Stimulated activated CD8-positive, alpha-beta memory T cell treated with anti-CD3 and anti-CD28 coated beads, Interleukin-12 subunit alpha, Interleukin-12 subunit beta, amount 100 ng/mL, for 1 hour (primary cell): ENCODE measurements at places on chromosomes 11 and 22.

DNA sequence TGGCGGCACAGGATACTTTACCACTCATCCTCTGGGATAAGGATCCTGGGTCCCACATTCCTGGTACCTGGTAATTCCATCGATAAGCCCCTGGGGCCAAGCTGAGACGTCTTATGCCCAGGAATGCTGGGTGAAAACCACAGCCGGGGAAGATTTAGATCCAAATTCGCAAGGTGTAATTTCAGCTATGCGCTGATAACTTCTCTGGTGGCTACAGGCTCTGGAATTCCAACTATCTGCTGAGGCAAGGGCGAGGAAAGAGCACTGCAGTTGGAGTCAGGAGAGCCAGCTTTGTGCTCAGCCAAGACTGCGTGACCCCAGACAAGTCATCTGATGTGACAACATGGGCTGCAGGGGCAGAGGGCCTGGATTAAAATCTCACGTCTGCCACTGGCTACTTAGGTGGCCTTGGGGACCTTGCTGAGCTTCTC lies 9.9 kb upstream of the MYEOV start:
- DNase-seq = no peak

DNA sequence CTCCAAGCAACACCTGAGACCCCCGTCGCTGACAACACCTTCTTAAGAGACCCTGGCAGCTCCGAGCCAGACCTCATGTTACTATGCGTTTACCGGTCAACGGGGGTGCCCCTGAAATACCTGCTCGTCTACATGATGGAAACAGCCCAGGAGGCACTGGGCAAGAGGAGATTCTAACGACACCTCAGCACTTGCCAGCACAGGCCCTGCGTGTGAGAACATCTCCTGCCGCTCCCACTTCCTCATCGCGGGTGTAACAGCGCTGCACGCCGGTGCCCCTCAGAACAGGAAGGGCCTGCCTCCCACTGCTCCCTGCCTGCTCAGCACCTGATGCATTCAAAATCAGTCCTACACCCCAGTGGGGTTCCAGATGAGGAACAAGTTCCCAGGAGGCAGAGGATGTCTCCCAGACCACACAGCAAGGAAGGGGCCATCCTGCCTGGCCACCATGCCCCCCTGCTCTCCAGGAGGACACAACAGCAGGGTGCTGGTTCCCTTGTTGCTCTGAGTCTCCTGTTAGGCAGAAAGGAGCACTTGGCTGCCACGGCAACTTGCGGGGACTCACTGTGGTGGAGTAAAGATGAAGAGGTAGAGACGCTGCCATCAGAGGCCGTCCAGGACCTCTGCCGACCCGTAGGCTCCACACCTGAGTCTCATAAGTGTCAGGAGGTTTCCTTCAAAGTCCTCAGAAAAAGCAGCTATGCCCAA lies 2.1 kb downstream of the TOLLIP start:
- DNase-seq = no peak

GRCh38 chr11:71988050-71988449 lies 10.7 kb upstream of the IL18BP start:
- DNase-seq = no peak

DNA sequence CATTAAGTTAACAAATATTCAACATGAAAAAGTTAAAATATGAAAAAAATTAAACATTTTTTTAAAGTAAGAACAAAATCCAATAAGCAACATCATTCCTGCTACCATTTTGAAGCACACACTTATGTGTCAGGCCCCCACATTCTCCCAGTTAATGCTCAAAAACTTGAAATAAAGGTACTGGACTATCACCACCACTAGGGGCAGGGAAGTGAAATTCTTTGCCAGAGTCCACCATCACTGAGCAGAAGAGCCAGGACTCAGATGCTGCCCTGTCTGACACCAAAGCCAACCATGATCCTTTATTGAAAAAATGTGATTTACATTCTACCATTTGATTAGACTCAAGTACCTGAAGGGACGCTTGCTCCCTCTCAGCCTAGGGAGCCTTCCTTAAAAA lies 39.1 kb downstream of the PITPNB start:
- DNase-seq = no peak

GRCh38 chr22:26789951-26790350 lies 132.6 kb downstream of the MIAT start:
- no peak for DNase-seq

- DNase-seq = no peak
Measured at GRCh38 chr11:27718346-27718862, 18.1 kb upstream of the BDNF start.

- DNase-seq = no peak
Measured at GRCh38 chr11:33256813-33257159, 395 bp upstream of the HIPK3 start.

- DNase-seq = peak; percentile 64
Measured at GRCh38 chr11:75384438-75385080, 14.8 kb upstream of the RPS3 start.

DNA sequence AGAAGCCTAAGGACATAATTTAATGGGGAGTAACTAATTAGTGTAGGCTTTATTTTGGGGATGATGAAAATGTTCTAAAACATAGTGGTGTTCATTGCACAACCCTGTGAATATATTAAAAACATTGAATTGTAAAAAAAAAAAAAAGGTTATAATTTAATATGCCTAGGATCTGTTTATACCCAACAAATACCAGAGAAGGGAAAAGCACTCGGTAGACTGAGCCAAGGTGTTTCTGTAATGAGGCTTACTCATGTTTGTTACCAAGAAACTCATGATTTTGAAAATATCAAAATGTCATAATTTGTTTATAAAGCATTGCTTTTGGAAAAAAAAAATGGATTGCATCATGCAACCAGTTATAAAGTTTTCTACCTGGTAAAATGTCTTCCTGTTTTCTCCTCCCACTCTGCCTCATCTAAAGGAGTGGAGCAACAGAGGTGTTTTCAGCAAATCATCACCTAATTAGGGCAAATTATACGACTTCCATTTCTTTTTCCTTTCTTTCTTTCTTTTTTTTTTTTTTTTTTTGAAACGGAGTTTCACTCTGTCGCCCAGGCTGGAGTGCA lies 14.2 kb upstream of the EIF3M start:
- DNase-seq = no peak

- DNase-seq = no peak
Measured at GRCh38 chr11:10604340-10604748, 35.9 kb upstream of the LYVE1 start.

GRCh38 chr22:49749885-49750510 lies 77.7 kb downstream of the BRD1 start:
- DNase-seq = no peak

DNA sequence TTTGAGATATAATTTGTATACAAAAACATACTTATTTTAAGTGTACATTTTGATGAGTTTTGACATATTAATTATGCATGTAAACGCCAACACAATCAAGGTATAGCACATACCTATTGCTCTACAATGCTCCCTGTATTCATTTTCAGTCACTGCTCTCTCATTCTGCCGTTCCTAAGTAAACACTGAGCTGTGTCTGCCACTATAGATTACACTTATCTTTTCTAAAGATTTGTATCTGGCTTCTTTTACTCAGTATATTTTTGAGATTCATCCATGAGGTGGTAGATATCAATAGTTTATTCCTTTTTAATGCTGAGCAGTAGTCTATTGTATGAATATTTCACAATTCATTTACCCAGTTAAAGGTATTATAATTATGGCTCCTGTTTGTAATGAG lies 25.4 kb upstream of the BACE1-AS start:
- DNase-seq = no peak

DNA sequence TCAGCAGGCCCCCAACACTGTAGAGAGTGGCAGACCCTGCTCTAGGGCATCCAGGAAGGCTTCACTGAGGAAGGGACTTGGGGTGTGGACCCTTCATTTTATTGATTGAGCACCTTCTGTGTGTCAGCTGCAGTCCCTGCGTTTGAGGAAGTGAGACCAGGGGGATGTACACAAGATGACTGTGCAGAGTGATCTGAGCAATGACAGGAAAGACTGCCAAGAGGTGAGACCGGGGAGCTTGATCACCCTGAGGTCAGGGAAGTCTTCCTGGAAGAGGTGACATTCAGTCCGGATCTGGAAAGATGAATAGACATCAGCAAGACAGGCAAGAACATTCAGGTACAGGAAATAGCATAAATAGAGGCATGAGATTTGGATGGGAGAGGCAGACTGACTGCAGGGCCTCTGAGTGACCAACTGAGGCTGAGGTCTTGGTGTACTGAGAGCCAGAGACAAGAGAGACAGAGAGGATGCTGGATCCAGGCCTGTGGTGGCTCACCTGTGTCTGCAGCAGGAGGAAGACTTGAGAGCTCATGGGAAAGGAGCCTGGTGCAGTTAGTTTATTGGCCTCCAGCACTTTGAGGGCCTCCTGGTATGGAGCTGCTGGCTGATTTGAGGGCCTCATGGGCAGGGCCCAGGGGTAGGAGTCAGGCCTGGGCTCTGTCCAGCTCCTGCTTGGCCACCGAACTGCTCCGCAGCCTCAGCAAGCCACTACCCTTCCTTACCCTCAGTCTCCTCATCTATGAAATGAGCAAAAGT lies 5.2 kb downstream of the DGAT2 start:
- DNase-seq = no peak

- no peak for DNase-seq
Measured at GRCh38 chr11:3206156-3206921, 12.3 kb downstream of the MRGPRG start.

- DNase-seq = no peak
Measured at GRCh38 chr22:27433585-27434190, 367.9 kb downstream of the MN1 start.
